ENCODE measurements at places on chromosomes 16 and 17.

DNA sequence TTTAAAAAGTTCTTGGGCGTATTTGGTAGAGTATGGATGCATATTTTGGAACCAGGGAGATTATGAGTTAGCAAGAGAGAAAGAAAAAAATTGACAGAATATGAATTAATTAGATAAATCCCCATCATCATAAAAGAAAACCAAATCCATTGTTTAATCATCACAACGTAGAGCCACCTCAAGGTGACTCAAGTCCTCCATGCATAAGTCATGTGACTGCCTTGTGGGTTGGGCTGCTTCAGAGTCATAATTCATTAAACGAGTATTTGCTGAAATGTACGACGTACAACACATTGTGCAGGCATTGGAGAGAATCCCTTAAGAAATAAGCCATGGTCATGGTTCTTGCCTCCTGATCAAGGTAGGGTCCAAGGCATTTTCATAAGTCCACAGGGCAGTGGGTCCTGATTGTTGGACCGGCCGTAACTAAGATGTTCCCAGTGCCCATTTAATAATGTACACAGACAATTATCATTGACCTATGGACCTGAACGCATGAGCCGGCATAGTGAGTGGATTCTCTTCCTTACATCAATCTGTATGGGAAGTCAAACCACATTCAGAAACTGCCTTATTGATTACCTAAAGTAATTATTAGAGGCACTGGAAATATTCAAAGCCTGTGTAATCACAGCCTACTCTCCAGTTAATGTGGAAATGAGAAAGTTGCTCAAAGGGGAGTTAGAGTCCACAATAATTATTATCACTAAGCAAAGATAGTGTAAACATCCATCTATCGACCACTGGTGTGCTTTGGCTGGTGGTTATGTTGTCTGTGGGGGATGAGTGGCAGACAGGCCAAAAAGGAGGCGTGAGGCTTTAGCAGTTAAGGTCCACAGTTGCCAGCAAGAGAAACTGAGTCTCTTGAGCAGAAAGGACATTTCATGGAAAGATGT, 165.4 kb downstream of the PITPNC1 start:
- no peak for DNase-seq

DNA sequence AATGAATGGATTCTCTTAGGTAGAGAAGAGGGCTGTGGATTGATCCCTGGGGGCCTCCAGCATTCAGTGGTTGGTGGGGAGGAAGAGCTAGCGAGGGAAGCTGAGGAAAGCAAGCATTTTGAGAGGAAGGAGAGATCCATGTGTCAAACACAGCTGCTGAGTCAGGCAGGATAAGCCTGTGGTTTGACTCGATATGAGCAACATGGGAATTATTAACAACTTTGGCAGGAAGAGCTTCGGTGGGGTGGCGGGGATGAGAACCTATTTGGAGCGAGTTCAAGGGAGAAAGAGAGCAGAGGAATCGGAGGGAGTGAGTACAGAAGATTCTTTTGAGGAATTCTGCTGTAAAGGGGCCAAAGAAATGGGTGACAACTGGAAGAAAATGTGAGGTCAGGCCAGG, 59.5 kb upstream of the CDC42EP4 start:
- DNase-seq = peak; percentile 93

DNA sequence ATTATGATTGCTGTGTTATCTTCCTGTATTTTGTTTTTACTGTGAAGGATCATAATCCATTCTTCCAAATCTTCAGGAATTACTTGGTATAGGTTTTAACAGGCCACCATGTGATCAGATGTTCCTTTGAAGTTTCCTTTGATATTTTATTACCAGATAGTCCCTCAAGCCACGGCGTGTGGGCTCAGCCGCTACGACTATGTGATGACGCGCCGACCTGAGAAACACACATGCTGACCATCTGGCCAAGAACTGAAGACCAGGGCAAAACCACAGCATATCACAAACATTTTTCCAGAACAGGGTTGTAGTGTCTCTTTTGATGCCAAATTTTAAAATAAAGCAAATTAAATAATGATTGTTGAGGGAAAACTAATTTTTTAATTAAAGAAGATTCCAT, 47.3 kb downstream of the ZCCHC14 start:
- peak; percentile 82 for DNase-seq

DNA sequence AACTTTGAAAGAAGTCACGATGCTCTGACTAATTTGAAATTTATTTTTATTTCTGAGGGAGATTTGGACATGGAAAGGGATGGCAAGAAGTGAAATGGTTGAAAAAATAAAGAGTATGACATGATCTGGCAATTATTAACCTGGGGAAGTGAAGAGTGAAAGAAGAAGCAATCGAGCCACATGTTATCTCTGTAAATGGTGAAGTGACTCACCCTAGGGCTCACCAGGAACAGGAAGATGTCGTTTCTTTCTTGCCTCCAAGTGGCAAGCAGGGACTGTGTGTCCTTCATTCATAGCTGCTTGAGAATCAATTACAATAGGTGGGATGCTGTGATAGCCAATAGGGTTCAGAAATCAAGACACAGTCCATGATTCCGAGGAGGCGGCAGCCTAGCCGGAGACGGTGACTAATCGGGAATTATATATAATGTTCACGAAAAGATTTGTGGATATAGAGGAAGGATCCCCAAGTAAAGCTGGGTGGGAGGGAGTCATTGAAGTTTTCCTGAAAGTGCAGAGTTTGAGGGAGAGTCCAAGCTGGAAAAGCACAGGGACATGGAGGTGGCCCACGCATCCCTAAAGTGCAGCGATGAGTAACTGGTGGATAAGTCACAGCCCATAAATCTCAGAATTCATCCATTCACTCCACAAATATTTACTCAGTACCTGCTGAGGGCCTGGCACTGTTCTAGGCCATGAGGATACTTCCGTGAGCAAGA, 18.2 kb upstream of the KRT20 start:
- peak; percentile 58 for DNase-seq

GRCh38 chr16:58634265-58634802, 4.7 kb upstream of the CNOT1 start:
- DNase-seq = no peak

- peak; percentile 30 for DNase-seq
Measured at GRCh38 chr17:70622368-70623260, 453.3 kb downstream of the KCNJ2 start.

- no peak for DNase-seq
Measured at GRCh38 chr16:11658896-11659708, 9.2 kb upstream of the SNN start.

- DNase-seq = no peak
Measured at GRCh38 chr17:37069087-37069486, 120.3 kb downstream of the AATF start.

DNA sequence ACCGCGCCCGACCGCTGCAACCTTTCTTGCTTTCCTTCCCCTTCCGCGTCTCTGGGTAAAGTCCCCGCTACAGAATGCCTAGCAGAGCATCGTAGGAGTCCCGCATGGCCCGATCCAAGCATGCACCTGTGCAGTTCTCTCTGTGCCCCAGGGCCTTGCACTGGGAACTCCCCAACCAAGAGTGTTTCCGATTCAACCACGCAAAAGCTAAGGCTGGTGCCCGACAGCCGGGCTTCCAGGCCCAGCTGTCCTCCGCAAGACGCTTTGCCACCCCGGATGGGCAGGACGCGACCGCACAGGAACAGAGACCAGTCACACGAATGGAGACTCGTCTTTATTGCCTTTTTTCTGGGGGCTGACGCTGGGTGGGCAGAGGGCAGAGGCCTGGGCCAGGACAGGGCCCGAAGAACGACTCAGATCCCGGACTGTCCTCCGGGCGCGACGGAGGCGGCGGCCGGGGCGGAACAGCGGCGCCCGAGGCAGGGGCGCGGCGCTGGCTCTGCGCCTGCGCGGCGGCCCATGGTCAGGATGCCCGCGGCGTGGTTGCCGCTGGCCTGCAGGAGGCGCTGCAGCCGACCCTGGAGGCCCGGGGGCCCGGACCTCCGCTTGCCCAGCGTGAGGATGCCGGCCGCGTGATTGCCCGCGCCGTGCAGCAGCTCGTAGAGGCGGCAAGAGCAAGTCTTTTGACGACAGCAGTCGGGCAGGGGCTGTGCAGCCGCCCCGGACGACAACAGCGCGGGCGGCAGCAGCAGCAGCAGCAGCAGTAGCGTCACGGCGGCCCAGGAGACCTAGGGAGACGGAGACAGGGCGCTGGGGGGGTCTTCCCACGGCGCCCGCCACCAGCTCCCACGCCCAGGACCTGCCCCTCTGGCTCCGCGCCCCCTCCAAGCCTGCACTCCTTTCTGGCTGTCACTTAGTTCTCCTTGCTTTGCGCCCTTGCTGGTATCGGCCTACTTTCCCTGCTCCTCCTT, 1.2 kb downstream of the HCRT start:
- DNase-seq = peak; percentile 60

DNA sequence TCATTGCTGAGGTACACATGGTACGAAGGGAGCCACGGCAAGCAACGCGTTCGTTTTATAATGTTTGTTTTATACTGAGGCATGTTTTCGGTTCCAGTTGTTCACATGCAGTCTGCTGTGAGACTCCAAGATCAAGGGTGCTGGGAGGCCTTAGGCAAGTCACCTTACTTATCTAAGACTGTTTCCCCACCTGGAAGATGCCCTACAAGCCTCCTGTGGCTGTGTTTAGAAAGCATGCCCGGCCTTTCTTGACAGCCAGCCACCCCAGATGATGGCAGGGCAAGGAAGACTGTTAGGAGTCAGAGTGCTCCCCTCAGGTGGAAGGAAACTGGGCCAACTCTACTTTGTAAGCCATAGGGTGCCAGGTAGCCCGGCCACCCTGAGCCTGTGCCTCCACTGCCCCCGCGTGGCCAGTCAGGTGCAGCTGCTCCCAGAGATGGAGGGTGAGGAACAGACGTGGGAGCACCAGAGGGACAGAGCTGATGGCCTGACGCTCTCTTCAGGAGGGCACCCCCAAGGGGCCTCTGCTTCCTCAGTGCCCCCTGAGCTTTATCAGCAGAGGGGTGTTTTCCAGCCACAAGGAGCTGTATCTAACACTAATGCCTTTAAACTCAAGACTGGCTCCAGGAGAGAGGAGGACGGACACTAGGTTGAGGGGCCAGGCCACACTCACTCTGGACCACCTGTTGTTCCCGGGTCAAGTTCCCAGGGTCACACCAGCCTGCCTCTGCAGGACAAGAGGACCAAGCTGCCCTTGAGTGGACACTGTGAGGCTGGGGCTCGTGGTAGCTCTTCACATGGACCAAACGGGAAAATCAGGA, 5.4 kb downstream of the NAT9 start:
- no peak for DNase-seq

DNA sequence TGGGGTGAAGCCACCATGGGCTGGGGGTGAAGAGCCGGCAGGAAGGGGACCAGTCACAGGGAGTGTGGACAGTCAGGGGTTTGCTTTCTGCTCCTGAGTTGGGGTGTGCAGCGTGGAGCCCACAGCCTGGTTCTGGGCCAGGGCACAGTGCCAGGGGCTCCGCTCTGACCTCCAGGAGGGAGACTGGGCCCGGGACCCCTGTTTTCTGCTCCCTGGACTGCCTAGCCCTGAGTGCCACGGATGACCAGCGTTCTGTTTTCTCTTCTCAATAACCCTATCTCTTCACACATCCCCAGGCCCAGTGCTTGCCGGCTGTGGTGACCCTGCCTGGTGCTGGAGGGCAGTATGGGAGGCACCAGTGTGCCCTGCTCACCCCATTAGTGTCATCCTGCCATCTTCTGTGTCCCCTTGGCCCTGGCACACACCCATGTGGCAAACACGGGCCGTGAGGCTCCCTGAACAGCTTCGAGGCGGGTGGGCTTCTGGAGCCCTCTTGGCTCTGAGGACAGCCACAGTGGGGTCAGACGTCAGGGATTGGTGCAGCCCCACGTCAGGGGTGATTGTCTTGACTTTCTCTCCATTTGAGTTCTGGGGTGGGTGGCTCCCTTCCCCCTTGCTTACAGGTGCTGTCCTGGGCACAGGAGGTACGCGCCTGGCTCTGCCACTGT, 1.1 kb downstream of the CEMP1 start:
- DNase-seq = no peak

- DNase-seq = peak; percentile 41
Measured at GRCh38 chr16:77816293-77816692, 27.9 kb downstream of the VAT1L start.

- no peak for DNase-seq
Measured at GRCh38 chr17:33240362-33240761, 52.7 kb downstream of the ASIC2 start.
